ENCODE measurements at places on chromosomes 7 and 10. TPM values are rescaled to one million over a fixed set of nuclear protein-coding genes. Genes with fewer than 3 reads are reported as not detected.

Gene ELFN1
- total RNA-seq, result 0.57 TPM

Gene PIP
- total RNA-seq, result not detected

Gene DDIT4
- 166 TPM for total RNA-seq

Gene KNDC1
- under 0.01 TPM for total RNA-seq

Gene ECHS1
- 71.9 TPM for total RNA-seq

Gene EFCAB10
- total RNA-seq, result 0.25 TPM

Gene LIPM
- total RNA-seq, result not detected

Gene PTPRN2
- total RNA-seq, result 1.9 TPM

Gene HABP2
- not detected for total RNA-seq

Gene PLAC9
- 0.19 TPM for total RNA-seq

Gene GARIN1A
- 0.16 TPM for total RNA-seq

Gene CREB5
- 12.5 TPM for total RNA-seq

Gene PODXL
- 189 TPM for total RNA-seq

Gene FAM241B
- 0.88 TPM for total RNA-seq
